ENCODE measurements at places on chromosomes 1 and 21. TPM values are rescaled to one million over a fixed set of nuclear protein-coding genes. Genes with fewer than 3 reads are reported as not detected.

The MFSD2A gene
- total RNA-seq = 2.3 TPM

The LCE7A gene
- total RNA-seq = not detected

The CHIA gene
- total RNA-seq = not detected

The CLEC20A gene
- total RNA-seq = not detected

The PGBD5 gene
- total RNA-seq = 0.98 TPM

The DCST1 gene
- not detected for total RNA-seq

The CITED4 gene
- total RNA-seq = 8.3 TPM

The FAF1 gene
- 84.8 TPM for total RNA-seq

The AVPR1B gene
- total RNA-seq = not detected

The LCE1F gene
- not detected for total RNA-seq

The LCA5L gene
- total RNA-seq = 0.30 TPM

The CELA2B gene
- not detected for total RNA-seq

The STIL gene
- total RNA-seq = 34.4 TPM

The TAL1 gene
- not detected for total RNA-seq

DNA sequence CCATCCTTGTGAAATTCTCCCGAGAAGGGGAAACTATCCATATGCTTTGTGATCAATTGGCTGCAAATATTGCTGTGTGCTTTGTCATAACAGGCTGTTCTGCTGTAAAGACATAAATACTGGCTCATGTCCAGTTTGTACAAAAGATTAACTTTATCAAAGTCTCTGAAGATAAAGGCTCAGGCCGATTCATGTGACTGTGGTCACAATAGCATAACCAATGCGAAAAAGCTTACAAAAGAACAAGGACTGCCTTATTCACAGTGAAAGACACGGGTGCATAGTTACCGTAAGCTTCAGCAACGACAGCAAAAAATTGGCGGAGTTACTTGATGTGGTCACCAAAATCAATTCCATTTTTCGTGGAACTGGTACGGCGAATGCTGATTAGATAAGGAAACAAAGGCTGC lies 173.6 kb upstream of the CHRM3 start:
- no peak for DNase-seq

DNA sequence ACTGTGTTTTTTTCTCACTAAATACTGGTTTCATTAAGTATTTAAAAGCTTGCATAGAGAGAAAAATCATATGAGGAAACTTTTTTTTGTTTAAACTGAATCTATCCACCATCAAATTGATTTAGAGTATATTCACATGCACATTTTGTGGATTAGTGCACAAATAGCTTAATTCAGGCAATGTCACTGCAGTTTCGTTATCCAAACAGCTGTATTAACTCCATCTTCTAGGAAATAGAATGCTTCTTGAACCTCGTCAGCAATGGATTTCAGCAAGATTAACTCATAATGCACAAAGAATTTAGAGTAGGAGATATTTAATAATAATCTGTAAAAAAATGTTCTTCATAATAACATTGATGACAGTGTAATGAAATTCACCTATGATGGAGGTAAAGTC lies 37.5 kb downstream of the NEXN start:
- DNase-seq = no peak

- no peak for DNase-seq
Measured at GRCh38 chr1:10553118-10553517, 78.4 kb downstream of the PEX14 start.

GRCh38 chr1:82646888-82647287 lies 846.2 kb downstream of the ADGRL2 start:
- no peak for DNase-seq

GRCh38 chr1:61428146-61428545 lies 296.8 kb downstream of the TM2D1 start:
- no peak for DNase-seq

DNA sequence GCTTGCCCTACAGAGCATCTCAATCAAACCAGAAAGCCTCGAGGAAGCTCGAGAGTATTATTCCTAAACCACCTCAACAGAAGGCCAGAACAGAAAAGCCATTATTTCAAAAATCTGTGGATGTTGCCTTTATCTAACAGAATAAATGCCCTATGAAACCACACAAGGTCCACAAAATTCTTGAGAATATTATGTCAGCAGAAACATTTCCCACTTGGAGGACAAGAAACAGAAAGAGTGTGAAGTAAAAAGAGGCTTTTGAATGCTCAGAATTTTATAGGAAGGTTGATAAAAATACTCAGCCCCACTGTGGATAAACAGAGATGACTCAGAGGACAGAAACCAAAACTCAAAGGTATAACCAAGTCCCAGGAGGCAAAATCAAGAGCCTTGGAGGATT lies 146.4 kb upstream of the LRRC7 start:
- DNase-seq = peak; percentile 76

- DNase-seq = no peak
Measured at GRCh38 chr1:223223091-223223995, 80.3 kb upstream of the TLR5 start.

DNA sequence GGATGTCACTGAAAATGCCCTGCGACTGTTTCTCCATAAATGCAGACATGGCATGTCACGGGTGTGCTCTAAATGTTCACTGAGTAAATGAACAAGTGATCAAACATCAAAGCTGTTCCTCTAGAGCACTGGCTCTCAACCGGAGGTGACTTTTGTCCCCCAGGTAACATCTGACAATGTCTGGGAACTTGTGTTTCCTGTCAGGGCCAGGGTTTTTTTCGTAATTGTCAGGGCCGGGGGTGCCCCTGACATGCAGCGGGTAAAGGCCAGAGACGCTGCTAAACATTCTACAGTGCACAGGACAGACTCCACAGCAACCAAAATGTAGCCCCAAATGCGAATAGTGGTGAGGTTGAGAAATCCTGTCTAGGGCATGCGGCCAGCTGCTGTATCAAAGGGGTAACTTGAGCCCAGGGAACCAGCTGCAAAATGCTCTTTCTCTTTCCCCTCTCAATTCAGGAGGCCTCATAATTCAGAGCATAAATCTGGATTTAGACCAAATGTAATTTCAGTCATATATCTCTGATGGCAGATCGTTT lies 2.0 kb downstream of the ALDH4A1 start:
- no peak for DNase-seq

DNA sequence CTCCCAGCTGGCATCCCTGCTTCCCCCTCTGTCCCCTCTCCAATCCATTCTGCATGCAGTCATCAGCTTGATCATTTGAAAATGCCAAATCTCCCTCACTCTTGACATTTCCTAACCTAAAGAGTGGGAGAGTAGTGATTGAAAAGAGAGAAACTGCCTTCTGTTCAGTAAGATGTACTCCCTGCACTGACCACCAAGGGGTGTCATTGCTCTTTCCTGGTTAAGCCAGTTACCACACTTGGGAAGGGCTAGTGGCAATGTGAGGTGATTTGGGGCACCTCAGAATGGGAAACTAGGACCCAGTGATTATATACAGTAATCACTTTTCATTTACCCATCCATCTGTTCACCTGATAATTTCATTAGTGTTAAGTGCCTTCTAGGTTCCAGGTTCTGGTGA lies 6.9 kb upstream of the TMEM269 start:
- peak; percentile 34 for DNase-seq

DNA sequence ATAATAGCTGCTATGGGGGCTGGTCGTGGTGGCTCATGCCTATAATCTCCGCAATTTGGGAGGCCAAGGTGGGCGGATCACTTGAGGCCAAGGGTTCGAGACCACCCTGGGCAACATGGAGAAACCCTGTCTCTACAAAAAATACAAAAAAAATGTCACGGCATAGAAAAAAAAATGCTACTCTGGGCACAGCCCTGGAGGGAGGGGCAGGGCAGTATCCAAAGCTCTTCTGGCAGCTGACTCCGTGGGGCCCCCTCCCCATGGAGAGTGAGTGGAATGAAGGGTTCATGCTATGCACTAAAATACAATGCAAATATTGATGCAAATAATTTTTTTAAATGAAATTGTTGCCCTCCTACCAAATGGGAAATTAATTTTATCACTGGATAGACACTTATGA lies 78.7 kb downstream of the DESI2 start:
- no peak for DNase-seq

- DNase-seq = no peak
Measured at GRCh38 chr1:5713101-5714010, 278.9 kb downstream of the NPHP4 start.

DNA sequence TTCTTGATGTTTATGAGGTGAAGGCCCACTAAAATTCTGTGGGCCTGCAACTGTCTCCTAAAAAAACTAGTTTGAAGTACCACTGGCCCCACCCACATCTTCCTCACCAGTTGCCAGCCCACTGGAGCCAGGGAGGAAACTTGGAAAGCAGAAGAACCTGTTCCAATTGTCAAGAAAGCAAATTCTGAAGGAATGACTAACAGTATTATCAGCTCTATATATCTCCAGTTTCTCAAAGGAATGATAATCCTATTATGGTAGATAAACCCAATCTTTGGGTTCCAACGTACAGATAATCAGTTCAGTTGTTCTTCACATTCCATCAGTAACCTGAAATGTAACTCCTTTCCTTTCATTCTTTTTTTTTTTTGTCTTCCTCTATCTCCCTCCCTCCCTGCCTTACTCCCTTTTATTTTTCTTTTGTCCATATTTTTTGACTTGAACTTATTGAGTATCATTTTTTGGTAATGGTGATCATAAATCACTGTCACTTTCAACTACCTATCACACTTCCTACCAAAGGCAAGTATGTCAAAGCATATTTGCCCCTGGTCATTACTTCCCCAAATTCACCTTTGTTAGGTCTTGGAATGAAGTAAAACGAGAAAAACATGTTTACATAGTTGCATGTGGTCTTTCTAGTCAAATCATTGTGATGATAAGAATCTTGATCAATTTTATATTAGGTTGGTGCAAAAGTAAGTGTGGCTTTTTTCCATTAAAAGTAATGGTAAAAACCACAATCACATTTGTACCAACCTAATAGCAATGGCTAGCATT lies 943.4 kb downstream of the TTLL7 start:
- peak; percentile 18 for DNase-seq

DNA sequence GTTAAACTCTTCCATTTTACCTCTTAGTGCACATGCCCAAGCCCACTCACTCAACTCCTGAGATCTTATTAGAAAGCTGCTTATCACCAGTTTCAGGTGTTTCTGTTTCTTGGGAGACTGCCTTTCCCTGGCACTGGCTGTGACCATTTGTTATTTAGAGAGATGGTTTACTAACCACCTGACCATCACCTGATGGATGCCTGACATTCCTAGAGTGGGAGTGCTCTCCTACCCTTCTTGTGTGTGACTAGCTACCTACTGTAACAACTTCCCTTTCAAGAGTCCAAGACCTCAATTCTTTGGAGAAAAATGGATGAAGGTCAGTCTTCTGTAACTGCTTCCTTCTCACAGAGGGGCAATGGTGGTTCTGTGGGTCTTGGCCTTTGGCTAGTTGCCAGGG lies 755.2 kb upstream of the ADAMTS5 start:
- no peak for DNase-seq

DNA sequence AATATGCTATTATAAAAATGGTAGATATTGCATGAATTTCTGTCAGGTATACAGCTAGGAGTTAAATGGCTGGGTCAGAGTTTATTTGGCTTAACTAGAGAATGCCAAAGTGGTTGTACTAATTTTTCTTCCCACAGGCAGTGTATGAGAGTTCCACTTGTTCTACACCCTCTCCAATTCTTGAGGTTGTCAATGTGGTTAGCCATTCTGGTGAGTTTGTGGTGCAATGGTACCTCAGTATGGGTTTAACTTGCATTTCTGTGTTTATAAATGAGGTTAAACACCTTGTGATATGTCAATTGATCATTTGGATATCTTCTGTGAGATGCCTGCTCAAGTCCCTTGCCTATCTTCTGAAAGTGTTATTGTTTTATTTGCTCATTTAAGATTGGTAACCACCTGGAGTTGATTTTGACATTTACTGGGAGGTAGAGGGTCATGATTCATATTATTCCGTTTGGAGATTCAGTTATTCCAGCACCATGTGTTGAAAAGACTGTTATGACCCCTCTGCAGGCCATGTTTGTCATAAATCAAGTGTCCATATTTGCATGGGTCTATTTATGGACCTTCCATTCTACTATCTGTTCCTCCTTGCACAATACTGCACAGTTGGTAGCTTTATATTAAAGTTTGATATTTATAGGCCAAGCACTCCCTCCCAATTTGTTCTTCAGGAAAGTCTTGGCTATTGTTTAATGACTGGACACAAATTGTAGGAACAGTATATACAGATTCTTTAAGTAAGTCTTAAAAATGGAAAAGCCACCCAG lies 5.8 kb downstream of the FALEC start:
- no peak for DNase-seq

GRCh38 chr1:43367026-43367903 lies 546 bp downstream of the ELOVL1 start:
- DNase-seq = no peak

- no peak for DNase-seq
Measured at GRCh38 chr1:47915677-47916353, 81.4 kb downstream of the TRABD2B start.

DNA sequence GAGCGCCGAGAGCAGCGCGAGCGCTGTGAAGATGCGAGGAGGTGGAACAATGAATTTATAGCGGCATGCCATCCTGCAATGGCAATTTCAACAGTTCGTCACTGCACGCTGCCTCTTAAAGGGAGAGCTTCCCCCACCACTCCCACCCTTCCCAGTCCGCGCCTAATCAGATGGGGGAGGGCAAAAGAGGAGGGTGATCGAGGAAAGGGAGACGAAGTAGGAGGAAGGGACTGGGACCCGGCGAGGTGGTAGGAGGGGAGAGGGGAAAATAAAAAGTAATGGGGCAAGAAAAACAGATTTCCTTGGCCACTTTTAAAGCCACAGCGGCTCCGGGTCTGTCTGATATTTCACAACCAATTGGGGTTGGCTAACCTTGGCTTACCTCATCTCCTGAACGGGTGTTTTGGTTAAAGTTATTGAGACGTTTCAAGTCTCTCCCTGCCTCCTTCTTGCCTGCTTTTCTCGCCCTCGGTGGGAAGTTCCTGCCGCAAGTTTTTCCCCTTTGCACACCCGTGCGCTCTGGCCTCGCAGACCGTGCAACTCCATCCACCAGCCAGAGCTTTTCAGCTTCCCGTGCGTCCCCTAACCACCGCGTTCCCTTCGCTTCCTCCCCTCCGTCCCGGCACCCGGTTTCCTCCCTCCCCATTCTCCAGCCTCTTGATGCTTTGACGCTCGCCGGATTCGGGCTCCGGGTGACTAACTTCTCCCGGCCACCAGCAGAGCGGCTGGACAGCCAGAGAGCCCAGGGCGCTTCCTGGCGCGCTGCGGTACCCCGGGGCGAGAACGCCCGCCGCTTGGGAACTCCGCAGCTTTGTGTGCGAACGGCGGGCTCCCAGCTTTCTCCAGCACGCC lies at the start of gene ADAMTS5:
ADAMTS5 (minus strand) TSS at position 27 of the 852 bp plus-strand sequence. CDS start 697 bp downstream, outside the sequence.
- peak; percentile 80 for DNase-seq

GRCh38 chr1:84975035-84975434 lies 21.9 kb downstream of the MCOLN2 start:
- no peak for DNase-seq

- DNase-seq = no peak
Measured at GRCh38 chr1:232413674-232414073, 216.3 kb downstream of the SIPA1L2 start.

GRCh38 chr21:43608225-43608624 lies 51.1 kb downstream of the HSF2BP start:
- DNase-seq = peak; percentile 89

GRCh38 chr1:35860696-35861095 lies 22.3 kb upstream of the AGO1 start:
- DNase-seq = no peak

- DNase-seq = peak; percentile 86
Measured at GRCh38 chr1:221708987-221709386, 32.9 kb downstream of the DUSP10 start.

All from M059J (cell line).